ENCODE measurements at places on chromosomes 3 and 15.

GRCh38 chr3:136909187-136909586, 47.2 kb downstream of the NCK1 start:
- DNase-seq: no peak

DNA sequence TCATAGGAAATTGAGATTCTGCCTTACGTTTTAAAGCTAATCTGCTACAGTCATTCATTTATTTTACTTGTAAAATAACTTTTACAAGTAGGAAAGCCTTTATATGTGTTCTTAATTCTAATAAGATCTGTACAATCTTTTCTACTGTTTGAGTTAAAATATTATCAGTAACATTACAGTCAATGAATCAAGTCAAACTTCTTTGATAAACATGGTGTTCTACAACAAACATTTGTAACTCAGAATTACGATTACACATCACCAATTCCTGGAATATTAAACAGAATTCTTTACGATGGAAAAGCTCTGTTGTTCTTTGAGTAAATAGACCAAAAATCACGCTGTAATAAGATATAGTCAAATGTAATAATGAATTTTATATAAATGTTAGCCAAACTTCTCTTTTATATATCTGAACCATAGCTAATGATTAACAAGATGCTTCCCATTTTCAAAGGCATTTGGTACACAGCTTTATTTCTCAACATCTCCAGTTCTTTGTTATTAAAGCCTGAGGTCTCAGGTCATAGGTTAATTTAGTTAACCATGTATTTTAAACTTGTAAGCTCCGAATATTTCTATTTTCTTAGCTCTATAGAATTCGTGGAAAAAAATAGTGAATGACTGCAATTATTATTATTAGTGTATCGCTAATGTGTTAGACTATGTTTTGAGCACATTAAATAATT, 232.4 kb downstream of the NAALADL2 start:
- no peak for DNase-seq

- no peak for DNase-seq
These were observed 845.1 kb upstream of the NR2F2 start for GRCh38 chr15:95485367-95485766.

GRCh38 chr3:4340411-4341335, 37.5 kb downstream of the SETMAR start:
- DNase-seq: no peak

GRCh38 chr3:195135917-195136316, 135.0 kb downstream of the XXYLT1 start:
- DNase-seq: no peak

DNA sequence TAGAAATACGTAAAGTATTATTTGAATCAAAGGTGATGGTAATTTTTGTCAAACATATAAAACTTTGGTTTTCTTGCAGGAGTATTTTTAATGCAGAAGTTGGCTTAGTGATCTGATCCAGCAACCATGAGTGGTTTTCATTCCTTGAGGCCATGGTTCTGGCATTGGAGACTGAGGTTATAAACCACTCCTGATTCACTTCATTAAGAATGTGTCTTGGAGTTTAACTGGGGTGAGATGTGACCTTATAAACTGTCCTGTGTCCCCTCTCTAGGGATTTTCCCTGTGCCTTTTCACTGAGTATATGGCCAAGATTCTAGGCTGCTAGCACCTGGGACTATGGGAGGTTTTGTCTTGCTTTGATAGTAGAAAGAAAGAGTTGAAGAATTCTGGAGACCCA, 94.3 kb downstream of the RYR3 start:
- DNase-seq: no peak

- DNase-seq: no peak
These were observed 134.8 kb upstream of the ANKRD28 start for GRCh38 chr3:15932348-15933300.

GRCh38 chr3:194552327-194552949, 65.6 kb upstream of the ATP13A3 start:
- no peak for DNase-seq

GRCh38 chr3:8712045-8712907, 21.3 kb upstream of the CAV3 start:
- DNase-seq: no peak

GRCh38 chr3:169354774-169355501, 308.6 kb downstream of the MECOM start:
- DNase-seq: no peak

- DNase-seq: no peak
These were observed 60.8 kb upstream of the HES1 start for GRCh38 chr3:194075088-194075615.

GRCh38 chr15:36877294-36877693, 223.1 kb downstream of the MEIS2 start:
- DNase-seq: no peak

- no peak for DNase-seq
These were observed 22.5 kb upstream of the MUC20 start for GRCh38 chr3:195698325-195698646.

DNA sequence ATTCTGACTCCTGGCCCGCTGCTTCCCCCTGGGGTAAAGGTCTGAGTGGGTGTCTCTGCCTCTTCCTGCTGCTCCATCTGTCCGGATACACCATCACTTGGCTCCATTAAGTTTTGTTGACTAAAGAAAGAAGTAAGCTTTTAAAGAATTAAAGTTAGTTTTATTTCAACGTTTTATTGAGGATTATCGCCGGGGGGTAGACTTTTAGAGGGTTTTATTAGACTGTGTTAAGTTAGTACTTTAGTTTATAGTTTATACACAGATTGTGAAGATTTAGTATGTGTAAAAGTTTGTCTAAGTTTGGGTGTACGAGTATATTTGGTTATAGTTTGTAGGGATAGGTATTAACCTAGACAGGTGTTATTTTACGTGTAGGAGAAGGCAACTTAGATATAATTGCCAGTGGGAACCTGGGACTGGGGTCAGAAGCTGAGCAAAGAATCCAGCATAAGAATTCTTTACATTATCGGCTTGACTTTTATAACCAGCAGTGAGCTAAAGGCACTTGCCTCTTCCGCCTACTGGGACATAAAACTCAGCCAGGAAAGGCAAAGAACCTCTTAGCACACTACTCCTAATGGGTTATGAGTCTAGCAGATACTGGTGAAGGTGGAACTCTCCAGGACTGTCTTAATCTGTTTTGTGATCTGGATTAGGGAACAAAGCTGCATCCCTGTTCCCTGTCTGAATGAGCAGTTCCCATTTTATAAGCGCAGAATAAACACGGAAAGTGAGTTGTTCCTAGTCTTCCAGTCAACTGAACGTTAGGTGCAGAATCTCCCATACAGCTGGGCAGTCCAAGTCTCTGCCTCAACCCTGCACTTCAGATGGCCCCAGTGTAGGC, 131.3 kb downstream of the FAM43A start:
- no peak for DNase-seq
